Activated CD8-positive, alpha-beta T cell treated with anti-CD3 and anti-CD28 coated beads, Interleukin-2, amount 10 ng/mL, durations not matched to agents 7 days and 5 days (primary cell): ENCODE measurements at places on chromosomes 11 and 22. TPM values are rescaled to one million over a fixed set of nuclear protein-coding genes. Genes with fewer than 3 reads are reported as not detected.

Gene CEP126
- total RNA-seq, result 0.37 TPM

Gene ACRV1
- total RNA-seq, result not detected

Gene SMARCB1
- total RNA-seq, result 113 TPM

DNA sequence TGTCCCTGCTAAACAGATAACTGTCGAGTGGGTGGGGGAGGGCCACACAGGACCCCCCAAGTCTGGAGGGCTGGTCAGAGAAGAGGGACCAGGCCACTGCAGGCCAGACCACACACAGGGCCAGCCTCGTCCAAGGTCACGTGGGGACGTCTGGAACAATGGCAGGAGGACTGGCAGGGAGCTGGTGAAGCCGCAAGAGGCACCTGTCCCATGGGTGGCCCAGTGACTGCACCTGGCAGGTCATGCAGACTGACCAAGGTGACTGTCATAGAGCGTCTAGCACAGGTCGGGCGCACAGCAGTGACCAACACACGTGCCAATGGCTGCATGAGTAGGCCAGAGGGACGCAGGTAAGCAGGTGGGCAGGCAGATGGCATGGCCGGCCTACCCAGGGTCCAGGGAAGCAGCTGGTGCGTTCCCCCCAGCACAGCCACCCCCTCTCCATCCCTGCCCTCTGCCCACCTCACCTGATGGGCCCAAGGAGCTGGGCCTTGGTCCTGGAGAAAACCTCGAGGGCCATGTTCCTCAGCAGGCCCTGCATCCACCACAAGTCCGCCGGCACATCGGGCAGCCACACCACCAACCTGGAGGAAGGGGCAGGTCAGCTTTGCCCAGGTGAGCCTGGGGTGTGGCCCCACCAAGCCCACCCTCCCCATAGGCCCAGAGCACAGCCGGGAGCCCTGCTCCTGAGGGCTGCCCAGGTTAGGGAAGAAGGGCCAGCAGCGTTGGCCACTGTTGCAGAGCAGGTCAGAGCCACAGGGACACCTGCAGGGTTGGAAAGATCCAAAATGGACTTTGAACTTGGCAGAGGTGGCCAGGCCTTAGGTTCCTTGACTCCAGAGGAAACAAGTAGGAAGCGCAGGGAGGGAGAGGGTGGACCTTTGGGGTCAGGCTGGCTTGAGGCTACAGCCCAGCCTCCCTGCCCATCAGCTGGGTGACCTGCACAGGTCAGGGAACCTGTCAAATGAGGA lies 10.4 kb downstream of the PNPLA5 start:
- H3K4me1 ChIP-seq, result no peaks in the 10 kb centered on the region
- no peaks in the 10 kb centered on the region for H3K27me3 ChIP-seq
- no peaks in the 10 kb centered on the region for H3K36me3 ChIP-seq
- H3K27ac ChIP-seq, result no peak overlapping the region

GRCh38 chr22:16783930-16784354 lies 41.3 kb downstream of the XKR3 start:
- no peak overlapping the region for H3K4me3 ChIP-seq
- H3K36me3 ChIP-seq, result no peaks in the 10 kb centered on the region
- peaks cover 14% of the 10 kb centered on the region for H3K27me3 ChIP-seq
- H3K4me1 ChIP-seq, result peaks cover under 1% of the 10 kb centered on the region
- H3K27ac ChIP-seq, result no peak overlapping the region

GRCh38 chr11:65366340-65366773 lies 11.8 kb downstream of the TIGD3 start:
- peak; percentile 51 for DNase-seq
- H3K27ac ChIP-seq, result no peak overlapping the region
- H3K27me3 ChIP-seq, result peaks cover 2% of the 10 kb centered on the region

DNA sequence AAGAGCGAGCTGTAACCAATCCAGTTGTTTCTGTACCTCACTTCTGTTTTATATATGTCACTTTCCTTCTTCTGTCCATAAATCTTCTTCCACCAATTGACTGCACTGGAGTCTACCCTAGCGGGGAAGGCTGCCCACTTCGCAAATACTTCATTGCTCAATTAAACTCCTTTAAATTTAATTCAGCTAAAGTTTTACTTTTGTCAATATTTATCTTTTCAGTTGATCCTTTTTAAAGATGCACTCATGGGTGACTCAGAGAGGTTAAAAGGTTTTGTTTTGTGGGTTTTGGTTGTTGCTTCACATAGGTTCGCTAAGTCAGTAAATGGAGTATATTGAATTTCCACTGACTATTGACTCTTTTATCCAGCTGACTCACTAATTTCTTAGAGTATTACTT lies 597.2 kb downstream of the DLG2 start:
- no peaks in the 10 kb centered on the region for H3K27me3 ChIP-seq
- H3K36me3 ChIP-seq, result no peaks in the 10 kb centered on the region
- H3K4me3 ChIP-seq, result no peak overlapping the region
- no peak overlapping the region for H3K27ac ChIP-seq
